ENCODE measurements at places on chromosomes 2 and 18.

- no peak for DNase-seq
These were observed 107.9 kb downstream of the KCNF1 start for GRCh38 chr2:11019614-11020013.

DNA sequence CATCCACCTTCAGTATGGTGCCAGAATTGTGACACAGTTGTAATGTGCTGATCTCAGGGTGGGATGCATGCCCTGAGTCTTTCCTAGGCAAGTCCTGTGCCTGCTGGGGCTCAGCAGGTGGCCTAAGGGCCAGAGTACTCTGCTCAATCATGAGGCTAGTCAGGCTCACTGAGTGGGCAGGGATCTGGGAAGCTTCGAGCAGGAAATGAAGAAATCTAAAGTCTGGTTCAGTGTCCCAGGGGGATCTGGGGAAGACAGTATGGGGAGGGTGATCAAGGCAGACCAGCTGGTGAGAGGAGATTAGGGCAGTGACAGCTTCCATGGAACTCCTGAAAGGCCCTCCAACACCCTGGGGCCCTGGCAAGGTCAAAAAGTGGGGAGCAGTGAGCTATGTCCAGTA, 8.9 kb upstream of the ANKRD29 start:
- DNase-seq = no peak

DNA sequence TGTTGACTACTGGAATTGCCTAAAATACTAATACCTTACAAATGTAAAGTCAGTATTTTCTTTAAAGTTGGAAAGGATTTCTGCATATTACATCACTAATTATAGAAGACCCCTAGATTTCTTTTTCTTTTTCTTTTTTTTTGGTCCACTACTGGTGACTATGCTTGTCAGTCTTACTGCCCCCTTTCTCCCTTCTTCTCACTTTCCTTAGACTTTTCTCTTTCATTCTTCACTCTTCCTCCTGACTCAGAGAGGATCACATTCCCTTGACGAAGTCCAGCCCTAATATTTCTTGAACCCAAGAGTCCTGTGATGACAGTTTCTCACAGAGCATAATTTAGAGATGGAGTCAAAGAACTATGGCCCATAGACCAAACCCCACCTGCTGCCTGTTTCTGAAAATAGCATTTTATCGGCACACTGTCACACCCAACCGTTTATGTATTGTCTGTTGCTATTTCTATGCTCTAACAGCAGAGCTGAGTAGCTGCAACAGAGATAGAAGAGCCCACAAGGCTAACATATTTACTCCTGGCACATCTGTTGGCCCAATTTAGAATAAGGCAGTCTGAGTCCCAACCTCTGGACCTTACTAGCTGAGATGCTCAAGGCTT, 40.6 kb upstream of the RIOK3 start:
- DNase-seq = no peak

- no peak for DNase-seq
These were observed 51.7 kb downstream of the CLHC1 start for GRCh38 chr2:55180374-55180773.

- DNase-seq = no peak
These were observed 29.9 kb downstream of the PELI1 start for GRCh38 chr2:64114063-64114911.

- no peak for DNase-seq
These were observed 24.8 kb downstream of the LYPD1 start for GRCh38 chr2:132645176-132645575.

DNA sequence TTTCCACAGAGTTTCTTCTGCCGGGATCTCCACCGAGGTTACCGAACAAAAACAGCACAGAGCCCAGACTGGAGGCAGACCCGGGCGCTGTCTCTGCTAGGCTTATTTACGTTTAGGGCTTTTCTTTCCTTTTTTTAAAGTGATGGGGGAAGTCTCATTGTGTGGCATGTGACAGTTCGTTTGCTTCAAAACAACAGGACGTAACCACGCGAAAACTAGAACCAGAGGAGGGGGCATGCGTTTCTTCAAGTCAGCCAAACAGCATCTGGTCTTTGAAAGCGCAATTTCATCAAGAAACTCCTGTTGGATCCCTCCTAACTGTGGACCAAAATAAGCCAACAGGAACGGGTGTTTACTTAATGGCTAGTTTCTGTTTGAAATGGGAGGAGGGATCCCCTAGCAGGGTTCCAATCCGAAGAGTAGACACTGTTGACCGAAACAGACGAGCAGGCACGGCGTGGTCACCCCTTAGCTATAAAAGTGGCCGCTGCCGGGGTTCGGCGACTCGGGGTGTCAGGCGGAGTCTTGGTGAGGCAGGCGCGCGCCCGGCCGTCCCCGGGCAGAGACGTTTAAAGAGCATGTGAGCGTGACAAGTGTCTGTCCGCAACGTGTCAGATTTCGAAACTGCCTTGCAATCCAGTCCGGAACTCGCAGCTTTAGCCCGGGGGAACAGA, 997 bp upstream of the TGIF1 start:
- peak; percentile 88 for DNase-seq

DNA sequence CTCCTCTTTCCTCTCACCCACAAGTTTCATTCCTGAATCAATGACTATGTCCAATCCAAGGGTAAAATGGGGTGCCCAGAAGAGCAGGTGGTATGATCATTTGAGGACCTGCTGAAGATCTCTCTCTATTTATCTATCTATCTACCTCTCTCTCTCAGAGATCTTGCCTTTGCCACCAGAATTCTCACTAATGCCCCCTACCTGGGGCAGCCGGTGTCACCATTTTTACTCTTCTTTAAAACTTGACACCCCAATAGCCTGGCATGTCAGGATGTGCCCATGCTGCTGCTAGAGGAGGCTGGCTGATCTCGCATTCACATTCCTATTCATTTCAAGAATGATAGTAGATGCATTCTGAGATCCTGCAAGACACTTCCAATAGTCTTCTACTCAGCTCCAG, 24.3 kb upstream of the RPIA start:
- no peak for DNase-seq

- no peak for DNase-seq
These were observed 108.8 kb downstream of the SPHKAP start for GRCh38 chr2:228072669-228073068.

DNA sequence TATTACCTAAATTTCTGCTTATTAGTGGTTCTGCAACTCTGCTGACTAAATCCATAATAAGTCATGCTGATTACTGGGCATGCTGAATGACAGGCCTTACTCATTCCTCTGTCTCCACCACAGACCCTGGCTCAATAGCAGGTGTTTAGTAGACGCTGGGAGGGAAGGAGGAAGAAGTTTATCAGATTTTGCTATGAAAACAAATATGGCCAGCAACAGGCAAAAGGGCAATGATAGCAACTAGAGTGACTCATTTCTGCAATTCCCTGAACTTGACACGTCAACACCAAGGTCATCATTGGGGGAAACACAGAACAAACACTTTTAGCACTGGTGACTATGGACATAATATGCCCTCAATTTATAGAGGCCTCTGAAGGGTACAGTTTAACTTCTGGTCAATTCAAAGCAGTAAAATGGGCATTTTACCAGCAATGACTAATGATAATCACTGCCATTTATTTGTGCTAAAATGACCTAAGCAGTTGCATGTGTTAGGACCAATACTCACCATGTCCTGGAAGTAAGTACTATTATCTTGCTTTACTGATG, 35.2 kb downstream of the TMEM163 start:
- DNase-seq = peak; percentile 67

- no peak for DNase-seq
These were observed 326.8 kb upstream of the GYPC start for GRCh38 chr2:126329173-126329572.

- DNase-seq = peak; percentile 3
These were observed 248.7 kb downstream of the RNF152 start for GRCh38 chr18:61643884-61644647.

DNA sequence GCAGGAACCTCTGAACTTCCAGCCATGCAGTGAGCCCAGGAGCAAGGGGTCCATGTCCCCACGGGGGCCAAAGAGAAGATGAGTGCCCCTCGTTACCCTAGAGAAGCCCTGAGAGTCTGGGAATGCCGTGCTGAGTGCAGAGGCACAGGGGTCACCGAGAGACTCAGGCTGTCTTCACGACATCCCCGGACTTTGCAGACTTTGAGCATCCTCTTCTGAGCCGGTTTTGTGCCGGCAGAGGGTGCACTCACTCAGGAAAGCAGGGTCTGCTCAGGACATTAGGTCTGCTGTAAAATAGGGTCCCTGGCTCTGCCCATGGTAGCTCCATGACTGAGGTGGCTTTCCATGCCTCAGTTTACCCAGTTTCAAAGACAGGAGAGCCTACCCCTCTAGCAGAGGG, 71.0 kb downstream of the GALNT14 start:
- no peak for DNase-seq

- no peak for DNase-seq
These were observed 237.7 kb downstream of the SEPTIN10 start for GRCh38 chr2:109376115-109376514.

DNA sequence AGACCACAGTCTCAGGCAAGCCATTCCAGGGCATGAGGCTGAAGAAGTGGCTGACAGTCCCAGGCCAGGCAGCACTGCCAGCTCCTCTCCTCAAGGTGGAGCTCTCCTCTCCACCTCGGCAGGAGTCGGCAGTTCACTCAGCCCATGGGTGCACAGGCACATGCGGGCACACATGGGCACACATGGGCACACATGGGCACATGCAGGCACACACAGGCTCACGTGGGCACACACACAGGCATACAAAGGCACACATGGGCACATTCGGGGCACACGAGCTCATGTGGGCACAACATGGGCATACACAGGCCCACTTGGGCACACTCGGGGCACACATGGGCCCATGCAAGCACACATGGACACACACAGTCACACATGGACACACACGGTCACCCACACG, 65.3 kb upstream of the TAF1B start:
- peak; percentile 18 for DNase-seq

DNA sequence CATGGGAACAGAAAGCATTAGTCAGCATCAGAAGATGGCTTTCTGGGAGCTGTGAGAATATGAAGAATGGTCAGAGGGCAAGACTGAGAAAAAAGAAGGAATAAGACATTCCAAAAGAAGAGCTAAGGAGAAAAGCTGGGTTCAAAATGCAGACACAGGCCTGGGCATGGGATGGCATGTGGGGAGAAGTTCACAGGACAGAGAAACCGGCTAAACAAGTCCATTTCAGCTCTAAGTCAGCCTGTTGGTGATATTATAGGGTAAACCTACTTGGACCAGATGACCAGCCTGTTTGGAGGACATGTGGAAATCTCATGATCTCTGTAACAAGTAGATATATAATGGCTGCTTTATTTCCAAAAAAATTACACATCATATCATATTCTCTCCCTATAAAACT, 91.7 kb upstream of the MEIS1 start:
- no peak for DNase-seq

DNA sequence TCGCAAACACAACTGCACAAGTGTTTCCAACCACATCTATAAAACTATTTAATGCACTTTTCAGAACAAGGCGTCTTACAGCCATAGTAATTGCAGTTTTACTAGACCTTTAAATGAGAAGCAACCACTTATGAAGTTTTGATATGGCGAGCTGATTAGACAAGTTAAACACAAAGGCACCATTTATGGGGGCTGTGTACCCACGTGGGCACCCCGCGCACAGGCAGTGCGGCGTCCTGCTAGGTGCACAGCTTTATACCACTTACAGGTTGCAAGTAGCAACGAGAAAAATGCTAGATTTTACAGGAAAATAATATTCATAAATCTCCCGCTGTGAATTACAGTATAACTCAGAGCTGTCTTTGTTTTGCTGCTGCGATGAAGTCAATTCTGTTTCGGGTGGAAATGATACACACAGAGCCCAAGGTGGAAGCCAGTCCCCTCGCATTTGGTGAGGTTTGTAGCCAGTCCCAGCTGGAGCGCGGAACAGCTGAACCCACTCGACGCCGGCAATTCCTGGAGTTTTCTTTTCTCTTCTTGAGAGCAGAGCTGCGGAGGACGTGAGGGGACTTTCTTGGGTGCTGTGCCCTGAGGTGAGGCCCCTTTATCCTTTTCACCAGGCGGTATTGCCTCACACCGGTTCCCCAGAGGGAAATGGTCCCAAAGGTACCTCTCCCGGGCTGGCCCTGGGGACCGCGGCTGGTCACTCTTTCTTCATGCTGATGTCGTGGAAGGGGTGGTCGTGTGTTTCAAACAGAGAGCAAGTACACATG, 76.7 kb downstream of the PTGR3 start:
- no peak for DNase-seq

DNA sequence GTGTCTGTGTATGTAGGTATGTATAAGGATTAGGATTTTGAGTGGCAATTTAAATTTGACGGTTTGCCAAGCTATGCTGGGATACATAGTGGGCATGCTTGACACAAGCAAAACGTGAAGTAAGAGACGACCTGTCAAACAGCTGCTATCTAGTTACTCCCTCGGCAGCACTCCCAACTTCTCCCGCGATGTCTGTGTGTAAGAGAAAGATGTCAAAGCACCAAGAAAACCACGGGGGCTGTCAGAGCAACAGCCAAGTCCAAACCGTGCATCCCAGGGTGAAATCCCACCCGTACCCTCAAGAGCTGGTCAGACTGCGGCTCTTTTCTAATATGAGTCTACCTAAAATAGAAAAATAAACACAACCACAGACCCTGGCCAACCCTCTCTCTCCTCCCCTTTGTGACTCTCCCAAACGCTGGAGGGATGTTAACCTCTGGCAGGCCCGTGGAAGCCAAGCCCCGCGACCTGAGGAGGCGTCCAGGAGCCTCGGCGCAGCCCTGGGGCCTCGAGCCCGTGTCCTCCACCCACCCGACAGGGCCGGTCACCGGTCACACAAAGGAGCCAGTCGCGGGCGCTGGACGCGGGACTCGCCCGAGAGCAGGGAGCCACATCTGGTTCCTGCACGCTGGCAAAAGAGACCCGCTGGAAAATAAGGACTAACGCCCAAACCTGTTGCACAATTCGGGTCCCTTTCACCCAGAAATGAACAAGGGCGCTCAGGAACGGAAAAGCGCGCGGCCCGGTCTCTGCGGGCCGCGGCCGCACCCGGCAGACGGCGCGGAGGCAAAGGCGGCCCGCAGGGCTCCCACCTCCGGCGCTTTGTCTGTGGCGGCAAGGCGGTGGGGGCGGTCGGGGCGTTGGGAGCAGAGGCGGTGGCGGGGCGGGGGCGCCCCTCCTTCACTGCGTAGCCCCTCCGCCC, 925 bp downstream of the SESTD1 start:
- DNase-seq = peak; percentile 42

- no peak for DNase-seq
These were observed 16.5 kb downstream of the DYNC1I2 start for GRCh38 chr2:171703574-171704347.

DNA sequence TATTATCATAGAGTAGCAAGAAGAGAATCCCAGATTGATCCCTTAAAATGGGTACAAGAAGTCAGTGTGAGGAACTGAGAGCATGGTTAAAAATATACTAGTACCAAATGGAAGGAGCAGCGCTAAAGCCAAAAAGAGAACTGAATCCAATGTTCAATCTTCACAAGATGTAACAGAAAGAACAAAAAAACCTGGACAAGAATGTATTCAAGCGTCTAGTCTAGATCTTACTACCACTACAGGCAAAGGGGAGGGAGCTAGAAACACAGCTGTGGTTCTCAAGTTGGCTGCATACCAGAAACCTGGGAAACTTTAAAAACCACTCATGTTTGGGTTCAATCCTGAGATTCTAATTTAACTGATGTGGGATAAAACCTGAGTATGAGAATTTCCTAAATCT, 57.5 kb downstream of the PIAS2 start:
- DNase-seq = no peak

- DNase-seq = no peak
These were observed 73.1 kb downstream of the INPP5D start for GRCh38 chr2:233133239-233133638.

GRCh38 chr18:48605408-48605845, 66.6 kb downstream of the CTIF start:
- peak; percentile 97 for DNase-seq

Data from hematopoietic multipotent progenitor cell (in vitro differentiated cells).